Tracheal epithelial cell (primary cell): ENCODE measurements at places on chromosomes 4 and X. TPM values are rescaled to one million over a fixed set of nuclear protein-coding genes. Genes with fewer than 3 reads are reported as not detected.

DOK7 gene
- total RNA-seq = 5.5 and 7.2 TPM in 2 replicates

FAM9B gene
- not detected in 2 replicates for total RNA-seq

TCEAL5 gene
- not detected in 2 replicates for total RNA-seq

CLGN gene
- total RNA-seq = 3.9 and 95.7 TPM in 2 replicates

RRH gene
- 0.21 TPM in 1 of 2 replicates, not detected in the other for total RNA-seq

ZNF185 gene
- 74.7 and 178 TPM in 2 replicates for total RNA-seq

WWC2 gene
- 8.1 and 18.3 TPM in 2 replicates for total RNA-seq

WDFY3 gene
- 53.3 and 58.6 TPM in 2 replicates for total RNA-seq

PPP1R2C gene
- total RNA-seq = not detected in 2 replicates

SH3D19 gene
- total RNA-seq = 8.4 and 26.0 TPM in 2 replicates

SYP gene
- not detected in 2 replicates for total RNA-seq

ZFP92 gene
- 0.43 and 0.72 TPM in 2 replicates for total RNA-seq

PRKX gene
- total RNA-seq = 34.5 and 45.8 TPM in 2 replicates

CT45A10 gene
- not detected in 2 replicates for total RNA-seq

CDX4 gene
- total RNA-seq = not detected in 2 replicates

AKAP14 gene
- 0.64 TPM in 1 of 2 replicates, not detected in the other for total RNA-seq

ADH1B gene
- not detected in 2 replicates for total RNA-seq

STAP1 gene
- total RNA-seq = not detected in 2 replicates

DCAF12L2 gene
- total RNA-seq = 0.24 TPM in 1 of 2 replicates, not detected in the other

PRSS48 gene
- total RNA-seq = not detected in 2 replicates

HPGD gene
- 1.9 and 4.3 TPM in 2 replicates for total RNA-seq

EFHC2 gene
- 0.24 and 0.43 TPM in 2 replicates for total RNA-seq

STK26 gene
- total RNA-seq = 51.6 and 60.7 TPM in 2 replicates

GLRA2 gene
- total RNA-seq = 0.85 TPM in 1 of 2 replicates, not detected in the other

HERC3 gene
- 32.8 and 37.1 TPM in 2 replicates for total RNA-seq

MANBA gene
- 81.4 and 93.1 TPM in 2 replicates for total RNA-seq

MXRA5 gene
- 0.85 and 1.7 TPM in 2 replicates for total RNA-seq

FAM9C gene
- total RNA-seq = not detected in 2 replicates

ARMCX1 gene
- 7.2 and 15.7 TPM in 2 replicates for total RNA-seq

EVC2 gene
- 8.3 and 10.1 TPM in 2 replicates for total RNA-seq

PIN4 gene
- 7.0 and 8.1 TPM in 2 replicates for total RNA-seq

ADH4 gene
- not detected in 2 replicates for total RNA-seq

IL2RG gene
- not detected in 2 replicates for total RNA-seq

PAGE2 gene
- not detected in 2 replicates for total RNA-seq

MORC4 gene
- total RNA-seq = 25.5 and 32.4 TPM in 2 replicates

IRS4 gene
- not detected in 2 replicates for total RNA-seq

PAGE1 gene
- not detected in 2 replicates for total RNA-seq

PDLIM5 gene
- total RNA-seq = 97.8 and 133 TPM in 2 replicates

MAP9 gene
- total RNA-seq = 4.9 and 9.4 TPM in 2 replicates

TEX13B gene
- not detected in 2 replicates for total RNA-seq

SORCS2 gene
- total RNA-seq = under 0.01 and 0.48 TPM in 2 replicates

OTC gene
- total RNA-seq = not detected in 2 replicates

GAGE13 gene
- total RNA-seq = not detected in 2 replicates

CFAP97 gene
- total RNA-seq = 34.0 and 43.3 TPM in 2 replicates

TCEAL6 gene
- not detected in 2 replicates for total RNA-seq

FGFBP1 gene
- total RNA-seq = 65.2 and 99.8 TPM in 2 replicates

SULT1E1 gene
- total RNA-seq = 0.24 and 0.64 TPM in 2 replicates

TMEM271 gene
- not detected in 2 replicates for total RNA-seq
